ENCODE measurements at places on chromosomes 16 and 17. TPM values are rescaled to one million over a fixed set of nuclear protein-coding genes. Genes with fewer than 3 reads are reported as not detected.

DNA sequence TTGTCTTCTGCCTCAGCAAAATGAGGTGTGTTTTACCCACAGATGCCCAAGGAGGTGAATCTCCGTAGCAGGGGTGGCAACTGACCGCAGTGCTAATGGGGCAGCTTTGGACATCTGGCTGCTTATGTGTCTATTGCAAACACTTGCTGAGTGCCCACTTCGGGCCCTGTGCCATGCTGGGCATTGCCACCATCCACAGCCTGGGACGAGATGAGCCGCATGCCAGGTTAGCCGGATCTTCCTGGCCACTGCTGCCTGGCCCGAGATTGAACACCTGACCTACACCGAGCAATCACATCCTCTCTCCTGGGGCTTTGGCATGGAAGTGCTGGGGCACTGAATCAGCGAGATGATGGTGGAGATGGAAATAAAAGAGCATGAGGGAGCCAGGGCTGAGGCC, 238.7 kb downstream of the GSG1L start:
- H3K4me1 ChIP-seq: no peaks in the 10 kb centered on the region
- no peak overlapping the region for H3K4me3 ChIP-seq
- peaks cover 70% of the 10 kb centered on the region for H3K27me3 ChIP-seq
- no peaks in the 10 kb centered on the region for H3K36me3 ChIP-seq
- H3K27ac ChIP-seq: no peak overlapping the region

DNA sequence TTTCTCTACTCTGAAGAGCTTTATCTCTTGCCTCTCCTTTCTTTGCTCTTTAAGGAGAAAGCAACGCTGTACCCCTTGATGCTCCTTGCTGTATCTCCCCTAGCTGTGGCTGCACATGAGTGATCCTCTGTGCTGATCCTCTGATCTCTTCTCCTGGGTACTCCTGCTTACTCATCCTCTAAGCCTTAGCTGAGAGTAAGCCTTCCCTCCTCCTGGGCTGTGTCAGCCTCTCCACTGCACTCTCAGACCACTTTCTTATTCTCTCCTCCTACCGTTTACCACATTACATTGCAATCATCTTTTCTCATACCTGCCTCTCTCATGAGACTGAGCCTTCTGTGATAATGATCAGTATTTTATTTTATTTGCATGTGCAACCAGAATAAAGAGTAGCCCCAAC, 25.1 kb downstream of the SOX9 start:
- no peak for DNase-seq
- H3K4me1 ChIP-seq: peaks cover 9% of the 10 kb centered on the region

GRCh38 chr16:69712277-69712676, 14.1 kb downstream of the NQO1 start:
- no peak for DNase-seq
- no peaks in the 10 kb centered on the region for H3K27me3 ChIP-seq
- no peak overlapping the region for H3K4me3 ChIP-seq
- H3K27ac ChIP-seq: peak overlapping the region; percentile 2
- peaks cover 60% of the 10 kb centered on the region for H3K36me3 ChIP-seq

DNA sequence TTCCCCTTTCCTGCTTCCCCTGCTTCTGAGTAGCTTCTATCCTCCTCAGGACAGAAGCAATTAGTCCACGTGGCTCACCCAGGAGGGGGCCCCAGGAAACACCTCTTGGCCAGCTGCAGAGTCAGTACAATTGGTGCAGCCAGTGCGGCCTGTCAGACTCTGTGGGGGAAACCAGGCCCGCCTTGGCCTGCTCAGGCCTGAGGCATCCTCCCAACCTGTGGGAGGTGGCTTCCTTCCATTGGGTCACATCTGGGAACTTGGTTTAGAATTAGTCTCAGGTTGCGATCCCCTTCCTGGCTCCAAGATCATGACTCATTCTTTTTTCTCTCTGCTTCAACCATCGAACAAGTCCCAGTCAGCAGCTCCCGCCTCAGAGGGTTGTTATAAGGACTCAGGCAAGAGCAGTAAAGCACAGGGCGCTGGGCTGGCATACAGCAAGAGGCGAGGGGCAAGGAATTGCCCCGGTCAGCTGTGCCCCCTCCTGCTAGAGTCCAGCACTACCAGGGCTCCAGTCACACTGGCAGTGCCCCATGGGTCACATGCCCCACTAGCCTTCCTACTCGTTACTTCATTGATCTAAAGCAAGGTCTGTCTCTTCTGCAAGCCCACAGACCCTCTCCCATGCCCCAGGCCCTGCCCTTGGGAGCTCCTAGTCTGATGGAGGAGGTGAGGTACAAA, 8.1 kb upstream of the EPX start:
- no peak overlapping the region for H3K27ac ChIP-seq
- peak; percentile 35 for DNase-seq
- no peaks in the 10 kb centered on the region for H3K4me1 ChIP-seq

DNA sequence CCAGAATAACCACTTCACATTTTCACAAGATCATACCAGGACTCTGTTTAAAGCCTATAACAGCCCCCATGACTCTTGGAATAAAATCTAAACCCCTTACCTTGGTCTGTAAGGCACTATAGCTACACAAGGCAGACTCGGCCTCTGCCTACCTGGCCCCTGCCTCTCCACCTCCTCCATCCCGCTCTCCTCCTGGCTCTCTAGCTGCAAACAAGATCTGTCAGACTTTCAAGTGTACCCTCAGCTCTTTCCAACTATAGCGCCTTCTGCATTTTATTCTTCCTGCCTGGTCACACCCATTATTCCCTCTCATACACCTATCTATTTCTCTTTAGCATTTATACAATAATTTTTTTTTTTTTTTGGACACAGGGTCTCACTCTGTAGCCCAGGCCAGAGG, 8.2 kb downstream of the USP31 start:
- H3K4me1 ChIP-seq: peaks cover 12% of the 10 kb centered on the region
- DNase-seq: no peak
- no peak overlapping the region for H3K4me3 ChIP-seq
- H3K27ac ChIP-seq: no peak overlapping the region

GRCh38 chr17:58238147-58238634, at the start of gene LPO:
TSS of gene LPO (plus strand) at chr17:58238584. CDS start at chr17:58242980, 4,396 bp downstream.
- H3K36me3 ChIP-seq: no peaks in the 10 kb centered on the region
- no peaks in the 10 kb centered on the region for H3K4me1 ChIP-seq
- no peak within 1 kb of the TSS for H3K27ac ChIP-seq
- DNase-seq: no peak
- H3K4me3 ChIP-seq: no peak within 1 kb of the TSS
- H3K27me3 ChIP-seq: peaks cover 93% of the 10 kb centered on the region

DNA sequence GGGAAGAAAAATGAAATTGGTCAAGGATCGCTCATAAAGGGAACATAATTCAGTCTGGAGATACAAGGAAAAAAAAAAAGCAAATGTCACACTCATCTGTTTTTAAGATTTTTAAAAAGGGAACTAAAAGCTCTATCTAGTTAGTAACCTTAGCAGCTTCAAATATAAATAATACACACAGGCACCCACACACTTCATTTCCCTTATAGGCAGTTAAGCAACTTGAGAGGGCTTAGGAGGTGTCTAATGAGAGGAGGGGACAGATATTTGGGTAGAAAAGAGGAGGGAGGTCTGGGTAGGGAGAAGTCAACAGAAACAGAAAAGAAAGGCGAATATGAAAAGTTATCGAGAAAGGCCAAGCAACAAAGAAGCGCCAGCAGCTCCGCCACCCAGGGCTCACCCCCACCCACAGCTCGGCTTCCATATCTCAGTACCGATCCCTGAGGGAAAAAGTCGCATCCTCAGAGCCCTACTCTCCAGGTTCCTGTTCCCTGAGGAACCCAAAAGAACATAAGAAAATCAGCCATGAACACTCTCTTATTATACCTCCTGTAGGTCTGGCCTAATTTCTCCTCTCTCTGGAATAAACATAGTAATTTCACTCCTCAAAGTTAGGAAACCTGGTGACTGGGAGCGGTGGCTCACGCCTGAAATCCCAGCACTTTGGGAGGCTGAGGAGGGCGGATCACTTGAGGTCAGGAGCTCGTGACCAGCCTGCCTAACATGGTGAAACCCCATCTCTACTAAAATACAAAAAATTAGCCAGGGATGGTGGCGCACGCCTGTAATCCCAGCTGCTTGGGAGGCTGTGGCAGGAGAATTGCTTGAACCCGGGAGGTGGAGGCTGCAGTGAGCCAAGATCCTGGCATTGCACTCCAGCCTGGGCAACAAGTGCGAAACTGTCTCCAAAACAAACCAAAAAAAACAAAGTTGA, 69.6 kb upstream of the RCVRN start:
- H3K4me1 ChIP-seq: no peaks in the 10 kb centered on the region
- H3K27ac ChIP-seq: no peak overlapping the region
- H3K4me3 ChIP-seq: no peak overlapping the region
- no peak for DNase-seq
- H3K36me3 ChIP-seq: no peaks in the 10 kb centered on the region

DNA sequence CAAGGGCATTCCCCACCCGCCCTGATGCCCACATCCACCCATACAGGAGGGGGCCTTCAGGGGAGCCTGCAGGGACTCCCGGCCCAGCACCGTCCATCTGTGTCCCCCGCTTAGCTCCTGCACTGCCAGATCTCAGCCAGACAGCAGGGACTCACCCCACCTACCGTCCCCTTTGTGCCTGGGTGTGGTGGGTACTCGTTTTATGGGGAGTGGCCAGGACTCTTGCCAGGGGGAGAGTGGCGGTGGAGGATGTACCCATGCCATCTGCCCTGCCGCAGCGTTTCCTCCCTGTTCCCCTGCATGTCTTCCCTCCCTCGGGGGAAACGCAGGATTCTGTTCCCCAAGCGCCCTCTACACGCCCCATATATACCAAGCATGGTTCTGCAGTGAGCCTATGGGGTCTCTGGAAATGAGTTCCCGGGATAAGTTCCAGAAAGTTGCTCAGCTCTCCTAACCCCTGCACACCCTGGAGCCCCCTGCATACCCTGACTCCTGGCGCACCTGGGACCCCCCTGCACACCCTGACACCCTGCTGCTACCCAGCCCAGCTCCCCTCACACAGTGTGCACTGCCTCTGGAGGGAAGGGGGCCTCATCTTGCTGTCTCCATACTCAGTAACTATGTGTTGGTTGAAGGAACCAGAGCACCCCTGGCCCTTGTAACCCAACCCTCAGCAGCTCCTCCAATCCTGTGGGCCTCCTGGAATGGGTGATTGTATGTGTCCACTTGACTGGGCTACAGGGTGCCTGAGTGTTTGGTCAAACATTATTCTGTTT, 4.2 kb upstream of the MAFG start:
- H3K36me3 ChIP-seq: no peaks in the 10 kb centered on the region
- no peak for DNase-seq
- peaks cover 4% of the 10 kb centered on the region for H3K4me1 ChIP-seq

DNA sequence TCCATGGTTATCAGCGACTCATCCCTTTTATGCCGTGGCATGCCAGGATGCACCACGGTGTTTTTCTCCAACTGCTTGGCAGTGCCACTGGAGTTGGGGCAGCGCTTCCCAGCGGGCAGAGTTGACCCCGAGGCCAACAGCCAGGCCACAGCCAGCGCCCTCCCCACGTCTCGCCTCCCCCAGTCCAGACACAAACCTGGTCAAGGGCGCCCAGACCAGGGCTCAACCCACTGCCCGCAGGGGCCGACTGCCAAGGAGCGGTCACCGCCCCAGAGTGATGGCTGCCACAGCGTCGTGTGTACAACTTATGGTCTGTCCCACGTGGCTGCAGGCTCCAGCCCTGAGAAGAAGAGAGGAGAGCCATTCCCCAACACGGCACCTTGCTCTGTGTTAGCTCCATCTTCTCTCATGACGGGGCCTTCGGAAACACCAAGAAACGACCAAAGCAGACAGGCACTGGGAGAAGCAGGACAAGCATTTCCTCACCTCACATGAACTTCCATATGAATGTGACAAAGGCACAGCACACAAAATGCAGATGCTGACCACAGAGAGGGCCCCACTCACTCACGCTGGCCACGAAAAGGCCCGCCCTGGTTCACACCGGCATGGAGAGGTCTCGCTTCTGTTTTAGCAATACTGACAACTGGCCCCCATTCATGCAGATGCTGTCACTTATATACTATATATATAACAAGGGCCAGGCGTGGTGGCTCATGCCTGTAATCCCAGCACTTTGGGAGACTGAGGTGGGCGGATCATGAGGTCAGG, 27.0 kb downstream of the AXIN1 start:
- no peaks in the 10 kb centered on the region for H3K36me3 ChIP-seq
- H3K4me1 ChIP-seq: peaks cover 29% of the 10 kb centered on the region
- no peaks in the 10 kb centered on the region for H3K27me3 ChIP-seq
- no peak overlapping the region for H3K27ac ChIP-seq
- H3K4me3 ChIP-seq: no peak overlapping the region

DNA sequence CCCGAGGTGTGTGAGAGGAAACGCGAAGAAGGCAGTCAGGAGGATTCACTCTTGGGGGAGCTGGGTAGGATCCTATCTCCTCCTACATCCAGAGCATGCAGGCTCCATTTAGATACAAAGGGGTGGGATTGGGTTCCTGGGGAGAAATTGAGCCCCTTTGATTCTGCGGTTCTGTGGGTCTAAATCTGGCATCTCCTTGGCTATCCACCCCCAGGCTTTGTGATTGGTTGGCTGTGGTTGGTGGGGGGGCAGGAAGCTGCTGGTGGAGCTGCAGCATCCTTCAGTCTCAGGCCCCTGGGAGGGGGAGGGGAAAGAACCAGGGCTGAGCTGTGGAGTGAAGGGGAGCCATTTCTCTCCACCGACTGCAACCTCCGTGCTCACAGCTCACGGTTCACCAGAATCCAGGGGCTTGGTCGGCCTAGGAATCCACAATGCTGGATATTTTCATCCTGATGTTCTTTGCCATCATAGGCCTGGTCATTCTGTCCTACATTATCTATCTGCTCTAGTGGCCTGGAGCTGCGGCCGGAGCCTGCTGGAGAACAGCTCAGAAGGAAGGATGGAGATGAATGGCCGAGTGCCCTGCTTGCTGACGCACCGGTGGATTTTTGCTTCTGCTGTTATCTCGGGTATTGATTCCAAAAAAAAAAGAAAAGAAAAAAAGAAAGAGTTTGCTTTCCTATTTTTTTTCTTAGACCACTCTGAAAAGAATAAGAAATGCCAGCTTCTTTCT, at the start of gene LASP1NB:
TSS of gene LASP1NB (plus strand) at position 352 of the 733 bp plus-strand sequence.
- H3K27ac ChIP-seq: 0 out of 2 replicates have a peak within 1 kb of the TSS, but pooled peaks have one; percentile 26
- H3K4me3 ChIP-seq: no peak within 1 kb of the TSS

- H3K27me3 ChIP-seq: no peaks in the 10 kb centered on the region
- H3K4me3 ChIP-seq: no peak overlapping the region
- H3K36me3 ChIP-seq: no peaks in the 10 kb centered on the region
Observed at GRCh38 chr17:11490171-11490755, 108.0 kb upstream of the DNAH9 start.

- no peaks in the 10 kb centered on the region for H3K4me1 ChIP-seq
- DNase-seq: no peak
- H3K27me3 ChIP-seq: peaks cover 60% of the 10 kb centered on the region
- no peak overlapping the region for H3K27ac ChIP-seq
- no peaks in the 10 kb centered on the region for H3K36me3 ChIP-seq
Observed at GRCh38 chr17:77885678-77886386, 72.7 kb upstream of the TNRC6C start.

Gene TMEM114
- total RNA-seq: not detected

Gene CSH1
- total RNA-seq: not detected

Data from PC-9 (cell line).